ENCODE measurements at places on chromosomes 12 and 14.

GRCh38 chr12:15829949-15830348 is 40.8 kb upstream of the EPS8 start:
- no peak for DNase-seq

DNA sequence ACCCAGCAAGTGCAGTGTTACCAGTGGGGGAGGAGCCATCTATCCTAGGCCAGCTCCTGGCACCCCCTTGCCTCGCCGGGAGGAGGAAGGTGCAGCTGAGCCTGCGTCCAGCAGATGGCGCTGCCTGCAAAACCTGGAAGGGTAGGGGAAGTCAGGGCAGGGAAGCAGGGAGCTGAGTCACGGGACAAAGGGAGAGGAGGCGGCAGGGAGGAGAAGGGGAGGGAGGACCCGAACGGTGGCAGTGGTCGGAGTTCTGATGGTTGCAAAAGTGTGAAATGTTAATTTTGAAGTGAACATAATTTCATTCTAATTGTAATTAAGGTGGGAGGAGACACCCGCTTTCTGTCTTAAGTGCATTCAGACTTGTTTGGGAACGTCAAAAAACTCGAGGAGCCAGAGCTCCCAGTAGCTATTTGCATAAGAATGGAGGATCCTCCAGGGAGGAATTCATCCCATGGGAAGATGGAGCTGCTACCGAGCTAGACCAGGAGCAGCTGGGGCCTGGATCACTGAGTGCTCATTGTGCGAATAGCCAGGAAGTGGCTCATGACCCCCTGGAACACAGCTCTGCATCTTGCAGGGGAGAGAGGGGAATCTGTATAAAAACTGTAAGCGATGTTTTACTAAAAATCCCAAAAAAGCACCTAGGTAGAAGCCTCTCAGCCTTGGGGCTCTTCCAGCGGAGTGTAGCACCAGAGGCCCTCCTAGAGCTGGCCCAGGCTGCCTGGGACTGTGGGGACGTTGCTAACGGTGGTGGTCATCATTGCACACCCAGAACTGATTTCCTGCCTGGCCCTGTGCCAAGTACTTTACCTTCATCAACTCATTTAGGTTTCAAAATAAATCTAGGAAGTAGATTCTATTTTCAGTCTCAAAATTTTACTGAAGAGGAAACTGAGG is 59.5 kb downstream of the EMP1 start:
- DNase-seq: peak; percentile 97

DNA sequence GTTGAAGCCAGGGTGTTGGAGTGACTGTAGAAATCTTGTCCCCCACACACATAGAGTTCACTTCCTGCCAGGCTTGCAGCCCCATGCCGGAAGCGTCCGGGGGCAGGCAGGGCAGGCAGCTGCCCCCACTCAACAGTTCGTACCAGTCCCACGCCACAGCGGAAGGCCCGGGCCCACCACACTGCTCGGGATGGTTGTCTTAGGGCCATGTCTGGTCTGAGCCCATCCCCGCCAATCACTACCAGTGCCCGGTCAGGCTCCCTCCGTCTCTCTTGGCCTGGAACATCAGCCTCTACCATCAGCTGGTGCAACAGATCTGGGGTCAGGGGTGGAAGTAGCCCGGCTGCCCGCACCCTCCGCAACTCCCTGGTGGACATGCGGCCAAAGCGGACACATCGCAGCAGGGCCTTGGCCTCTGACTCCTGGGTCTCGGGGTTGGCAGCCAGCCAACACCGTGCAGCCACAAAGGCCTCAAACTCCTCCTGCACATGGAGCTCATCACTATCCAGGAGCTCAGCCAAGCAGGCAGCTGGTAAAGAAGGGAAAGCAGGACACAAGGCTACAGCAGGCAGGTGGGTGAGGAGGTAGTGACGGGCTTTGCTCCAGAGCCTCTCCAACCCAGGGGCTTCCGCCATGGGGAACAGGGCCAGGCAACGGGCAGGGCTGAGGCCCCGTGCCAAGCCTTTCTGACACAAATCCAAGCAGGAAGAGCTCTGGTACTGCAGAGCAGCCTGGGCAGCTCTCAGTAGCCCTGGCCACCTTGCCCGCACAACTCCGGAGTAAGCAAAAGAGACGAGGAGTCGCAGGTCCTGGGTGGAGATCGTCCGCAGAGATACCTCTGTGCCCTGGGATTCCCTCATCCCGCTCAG is 5.9 kb downstream of the KLHL33 start:
- DNase-seq: no peak

DNA sequence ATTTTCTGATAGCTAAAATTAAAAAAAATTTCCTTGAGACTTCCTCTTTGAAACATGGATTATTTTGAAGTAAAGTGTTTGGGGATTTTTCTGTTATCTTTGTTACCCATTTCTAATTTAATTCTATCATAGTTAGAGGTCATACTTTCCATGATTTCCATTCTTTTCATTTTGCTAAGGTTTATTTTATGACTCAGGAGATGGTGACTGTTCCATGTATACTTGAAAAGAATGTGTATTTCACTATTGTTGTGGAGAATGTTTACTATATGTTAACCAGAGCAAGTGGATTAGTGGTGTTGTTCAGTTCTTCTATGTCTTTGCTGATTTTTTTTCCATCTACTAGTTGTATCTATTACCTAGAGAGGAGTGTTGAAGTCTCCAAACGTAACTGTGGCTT is 250.5 kb upstream of the PELI2 start:
- no peak for DNase-seq

DNA sequence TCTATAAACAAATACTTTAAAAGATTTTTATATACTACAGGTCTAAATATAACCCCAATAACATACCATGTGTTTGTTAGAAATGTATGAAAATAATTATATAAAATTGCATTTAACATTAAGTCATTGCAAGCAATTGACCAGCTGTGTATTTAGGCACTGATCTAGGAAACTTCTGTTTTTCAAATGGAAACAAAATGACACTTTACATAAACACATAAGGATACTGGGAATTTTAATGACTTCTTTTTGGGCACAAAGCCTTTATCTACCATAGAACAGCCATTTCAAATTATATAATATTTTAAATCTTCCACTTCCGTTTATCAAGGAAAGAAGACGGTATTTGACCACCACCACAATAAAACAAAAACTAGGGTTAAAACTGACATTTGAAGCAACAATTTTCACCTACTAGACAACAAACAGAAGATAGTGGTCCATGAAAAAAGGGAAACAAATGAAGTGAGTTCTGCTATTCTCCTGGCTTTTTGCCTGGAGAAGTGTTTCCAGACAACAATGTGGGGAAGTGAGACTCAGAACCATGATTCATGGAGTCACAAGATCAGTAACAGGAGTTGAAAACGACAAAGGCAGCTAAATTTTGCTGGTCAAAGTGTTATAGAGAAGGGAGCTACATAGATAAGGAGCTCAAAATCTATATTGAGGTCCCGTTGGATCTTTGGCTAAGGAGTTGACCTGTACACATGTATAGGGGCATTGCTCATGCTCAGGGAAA is 475.1 kb downstream of the TRHDE start:
- no peak for DNase-seq

DNA sequence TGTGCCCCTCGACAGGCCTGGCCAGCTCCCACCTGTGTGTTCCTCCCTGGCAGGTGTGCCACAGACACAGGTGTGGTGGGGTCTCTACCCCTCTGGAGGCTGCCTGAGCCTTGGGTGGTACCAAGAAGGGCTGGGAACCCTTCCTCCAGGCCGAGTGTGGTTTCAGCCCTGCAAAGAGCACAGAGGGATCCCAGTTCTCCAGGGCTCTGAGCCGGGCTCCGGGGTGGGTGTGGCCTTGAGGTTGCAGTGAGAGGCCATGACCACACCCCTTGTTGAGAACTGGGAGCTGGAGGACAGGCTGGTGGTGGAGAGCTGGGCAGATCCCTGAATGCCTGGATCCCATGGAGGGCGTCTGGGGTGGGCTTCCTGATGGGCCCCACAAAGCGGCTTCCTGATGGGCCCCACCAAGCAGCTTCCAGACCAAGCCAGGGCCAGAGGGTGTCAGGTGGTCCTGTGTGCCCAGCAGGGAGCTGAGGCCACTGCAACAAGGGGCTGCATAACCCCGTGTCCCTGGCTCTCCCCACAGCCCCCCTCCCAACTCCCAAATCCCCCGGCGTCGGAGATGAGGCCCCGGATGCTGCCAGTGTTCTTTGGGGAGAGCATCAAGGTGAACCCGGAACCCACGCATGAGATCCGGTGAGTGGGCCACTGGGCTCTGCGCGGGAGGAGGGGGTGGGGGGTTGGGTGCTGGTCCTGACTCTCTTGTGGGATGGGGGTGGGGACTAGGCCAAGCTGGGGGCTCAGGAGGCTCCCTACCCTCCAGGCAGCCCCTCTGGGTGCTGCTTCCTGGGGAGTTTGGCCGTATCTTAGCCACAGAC is 16.6 kb downstream of the RFLNA start:
- DNase-seq: no peak

DNA sequence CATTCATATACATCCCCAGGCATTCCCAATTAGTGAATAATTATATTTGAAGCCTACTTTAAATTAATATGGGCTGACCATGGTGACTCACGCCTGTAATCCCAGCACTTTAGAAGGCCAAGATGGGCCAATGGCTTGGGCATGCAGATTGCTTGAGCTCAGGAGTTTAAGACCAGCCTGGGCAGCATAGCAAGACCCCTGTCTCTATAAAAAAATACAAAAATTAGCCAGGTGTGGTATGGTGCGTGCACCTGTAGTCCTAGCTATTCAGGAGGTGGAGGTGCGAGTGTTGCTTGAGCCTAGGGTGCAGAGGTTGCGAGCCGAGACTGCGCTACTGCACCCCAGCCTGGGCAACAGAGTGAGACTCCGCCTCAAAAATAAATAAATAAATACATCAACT is 7.6 kb upstream of the ARID2 start:
- DNase-seq: no peak

DNA sequence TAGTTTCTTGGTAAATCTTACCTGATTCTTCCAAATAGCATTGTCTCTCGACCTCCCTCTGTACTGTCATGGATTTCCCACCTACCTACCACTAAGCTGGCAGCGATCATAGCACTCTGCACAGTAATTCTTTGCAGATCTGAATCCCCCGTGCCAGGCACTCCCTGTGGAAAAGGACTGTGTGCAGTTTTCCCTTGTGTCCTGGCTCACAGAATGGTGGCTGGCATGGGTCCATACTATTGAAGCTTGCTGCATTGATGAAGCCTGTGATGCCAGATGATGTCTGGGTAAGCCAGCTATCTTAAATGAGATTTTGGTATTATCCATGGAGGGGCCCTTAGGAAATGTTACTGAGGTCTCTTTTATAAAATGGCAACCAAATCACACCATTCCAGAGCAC is 135.7 kb downstream of the RPAP3 start:
- no peak for DNase-seq

- no peak for DNase-seq
Observed at GRCh38 chr12:104782296-104782695, 175.8 kb downstream of the SLC41A2 start.

- DNase-seq: no peak
Observed at GRCh38 chr14:91817566-91818325, 49.6 kb downstream of the TC2N start.

DNA sequence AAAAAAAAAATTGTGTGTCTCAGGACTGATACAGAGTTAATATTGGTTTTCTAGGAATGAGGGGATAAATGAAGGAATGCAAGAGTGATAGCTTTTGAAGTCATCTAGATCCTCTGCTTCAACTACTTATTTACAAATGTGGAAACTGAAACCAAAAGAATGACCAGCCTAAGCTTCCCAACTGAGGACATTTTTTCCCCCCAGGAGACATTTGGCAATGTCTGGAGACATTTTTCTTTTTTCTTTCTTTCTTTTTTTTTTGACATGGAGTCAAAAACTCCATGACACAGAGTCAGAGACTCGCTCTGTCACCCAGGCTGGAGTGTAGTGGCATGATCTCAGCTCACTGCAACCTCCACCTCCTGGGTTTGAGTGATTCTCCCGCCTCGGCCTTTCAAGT is 15.3 kb downstream of the DLK1 start:
- DNase-seq: no peak

GRCh38 chr12:112964915-112965314 is 13.4 kb upstream of the OAS2 start:
- no peak for DNase-seq

DNA sequence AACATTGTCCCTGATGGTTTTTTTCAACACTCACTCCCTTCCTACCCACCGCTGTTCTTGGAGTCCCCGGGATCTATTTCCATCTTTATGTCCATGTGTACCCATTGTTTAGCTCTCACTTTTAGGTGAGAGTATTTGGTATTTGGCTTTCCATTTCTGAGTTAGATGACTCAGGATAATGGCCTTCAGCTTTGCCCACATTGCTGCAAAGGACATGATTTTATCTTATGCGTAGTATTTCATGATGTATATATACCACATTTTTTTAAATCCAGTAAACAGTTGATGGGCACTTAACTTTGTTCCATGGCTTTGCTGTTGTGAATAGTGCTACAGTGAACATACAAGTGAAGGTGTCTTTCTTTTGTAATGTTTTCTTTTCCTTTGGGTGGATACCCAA is 123.5 kb upstream of the KITLG start:
- no peak for DNase-seq

DNA sequence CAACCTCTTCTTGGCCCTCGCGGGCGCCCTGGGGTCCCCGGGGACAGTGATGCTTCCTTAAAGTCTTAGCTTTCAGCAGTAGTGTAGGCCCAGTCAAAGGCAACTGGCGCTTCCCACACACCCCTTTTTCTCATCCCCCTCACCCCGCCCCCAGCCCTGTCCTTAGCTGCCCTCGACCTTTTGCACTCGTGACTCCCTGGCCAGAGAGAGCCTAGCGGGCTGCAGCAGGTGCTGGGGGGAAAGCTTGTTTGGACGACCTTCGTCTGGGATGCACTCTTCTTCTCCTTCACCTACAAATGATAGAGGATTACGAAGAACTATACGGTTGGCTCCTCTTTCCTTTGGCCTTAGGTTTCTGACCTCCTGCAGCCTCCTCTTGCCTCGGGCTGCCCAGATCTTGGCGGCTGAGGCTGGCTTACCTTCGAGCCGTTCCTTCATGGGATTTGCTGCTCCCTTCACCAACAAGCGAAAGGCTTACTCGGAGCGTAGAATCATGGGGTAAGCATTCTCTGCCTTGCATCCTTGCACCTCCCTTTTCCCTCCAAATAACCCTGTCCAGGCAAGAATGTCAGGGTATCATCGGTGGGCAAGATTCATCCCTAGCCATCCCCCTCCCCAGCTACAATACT is 815 bp downstream of the COQ10A start:
- no peak for DNase-seq

DNA sequence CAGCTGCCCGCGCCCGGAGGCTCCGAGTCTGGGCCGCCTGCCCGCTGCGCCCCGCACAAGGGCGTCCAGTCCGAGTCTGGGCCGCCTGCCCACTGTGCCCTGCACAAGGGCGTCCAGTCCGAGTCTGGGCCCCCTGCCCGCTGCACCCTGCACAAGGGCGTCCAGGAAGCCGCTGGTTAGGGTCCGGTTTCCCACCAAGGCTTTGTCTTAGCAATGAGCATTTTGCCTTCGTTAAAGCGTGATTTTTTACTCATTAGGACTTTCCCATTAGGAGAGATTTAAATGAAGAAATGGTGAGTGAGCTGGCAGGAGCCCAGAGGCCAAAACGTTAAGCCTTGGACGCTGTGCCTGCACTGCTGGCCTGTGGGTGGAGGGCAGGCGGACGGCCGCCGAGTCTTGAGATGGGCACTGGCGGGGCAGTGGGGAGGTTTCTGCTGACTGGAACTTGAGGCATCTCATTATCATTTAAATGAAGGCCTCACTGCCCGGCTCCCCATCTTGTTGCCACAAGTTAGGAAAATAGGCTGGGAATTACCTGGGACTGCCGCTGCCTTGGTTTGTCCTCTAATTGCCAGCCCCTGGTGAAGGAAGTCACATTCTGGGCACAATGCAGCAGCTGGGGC is 36.0 kb downstream of the FBRSL1 start:
- no peak for DNase-seq
